Stimulated activated CD4-positive, alpha-beta T cell treated with anti-CD3 and anti-CD28 coated beads, TNF-alpha, amount 100 ng/mL, for 48 hours (primary cell): ENCODE measurements at places on chromosomes 11 and 22.

DNA sequence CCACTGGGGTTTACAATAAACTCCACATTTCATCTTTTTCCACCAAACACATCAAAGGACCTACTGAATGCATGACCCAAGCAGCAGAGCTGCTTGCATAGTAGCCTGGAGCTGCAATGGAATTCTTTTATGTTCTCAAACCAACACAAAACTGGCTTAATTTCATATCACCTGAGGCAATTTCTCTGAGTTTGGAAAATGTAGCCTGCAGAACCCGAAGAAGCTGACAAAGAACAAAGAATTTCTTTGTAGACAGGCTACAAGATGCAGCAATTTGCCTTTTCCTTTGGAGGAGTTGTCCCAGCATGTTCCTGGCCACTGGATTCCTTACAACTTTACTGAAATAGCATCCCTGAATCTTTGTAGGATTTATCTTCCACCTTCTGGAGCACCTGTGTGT lies 5.5 kb upstream of the TECTA start:
- DNase-seq = no peak

DNA sequence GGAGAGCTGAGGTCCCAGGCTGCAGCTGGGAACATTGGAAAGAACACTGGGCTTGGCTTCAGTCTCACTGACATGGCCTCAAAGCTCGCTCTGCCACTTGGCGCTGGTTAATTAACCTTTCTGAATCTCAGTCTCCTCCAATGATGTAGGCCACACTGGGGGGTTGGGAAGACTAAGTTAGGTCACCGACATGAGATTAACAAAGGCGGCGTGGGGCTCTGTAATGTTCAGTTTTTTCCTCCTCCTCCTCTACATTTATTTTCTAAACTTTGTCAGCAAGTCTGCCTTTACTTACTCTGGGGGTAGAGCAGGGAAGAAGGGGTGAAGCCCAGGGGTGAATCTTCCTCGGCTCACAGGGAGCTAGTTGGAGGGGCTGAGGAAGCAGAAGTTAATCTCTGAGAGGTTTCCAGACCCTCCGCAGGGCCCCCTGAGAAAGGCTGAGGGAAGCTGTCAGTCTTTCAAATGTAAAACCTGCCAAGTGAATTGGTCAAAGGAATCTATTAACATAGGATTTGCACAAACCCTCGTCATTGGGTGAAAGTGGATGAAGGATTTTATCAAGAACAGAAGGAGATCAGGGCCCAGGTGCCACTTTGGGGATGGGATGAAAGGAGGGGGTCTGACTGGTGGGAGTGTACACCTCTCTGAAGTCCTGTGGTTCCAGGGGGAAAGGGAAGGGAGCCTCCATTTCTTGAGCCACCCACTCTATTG lies 32.1 kb upstream of the TENM4 start:
- DNase-seq = no peak

- DNase-seq = no peak
Observed at GRCh38 chr11:31442086-31442485, 67.3 kb downstream of the IMMP1L start.

- no peak for DNase-seq
Observed at GRCh38 chr11:102244681-102245409, 72.4 kb upstream of the BIRC3 start.

- no peak for DNase-seq
Observed at GRCh38 chr11:12789054-12789453, 114.8 kb downstream of the TEAD1 start.

GRCh38 chr11:62108971-62109404 lies 14.8 kb upstream of the INCENP start:
- no peak for DNase-seq

DNA sequence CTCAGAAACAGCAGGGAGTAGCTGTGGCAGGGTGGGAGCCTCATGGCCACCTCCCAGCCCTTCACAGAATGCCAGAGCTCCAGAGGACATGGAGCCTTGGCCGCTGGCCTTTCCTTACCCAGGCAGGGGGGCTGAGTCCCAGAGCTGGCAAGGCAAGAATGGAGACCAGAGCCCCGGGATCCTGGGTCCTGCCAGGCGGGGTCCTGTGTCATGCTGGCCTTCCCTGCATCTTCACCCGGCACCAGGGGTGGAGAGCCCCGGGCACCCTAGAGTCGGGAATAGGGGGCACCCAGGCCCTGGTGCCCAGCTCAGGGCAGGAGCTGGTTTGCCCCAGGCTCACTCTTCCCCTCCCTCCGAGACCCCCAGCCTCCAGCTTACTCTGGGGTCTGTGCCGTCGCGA lies 519.9 kb downstream of the TBC1D22A start:
- DNase-seq = no peak

DNA sequence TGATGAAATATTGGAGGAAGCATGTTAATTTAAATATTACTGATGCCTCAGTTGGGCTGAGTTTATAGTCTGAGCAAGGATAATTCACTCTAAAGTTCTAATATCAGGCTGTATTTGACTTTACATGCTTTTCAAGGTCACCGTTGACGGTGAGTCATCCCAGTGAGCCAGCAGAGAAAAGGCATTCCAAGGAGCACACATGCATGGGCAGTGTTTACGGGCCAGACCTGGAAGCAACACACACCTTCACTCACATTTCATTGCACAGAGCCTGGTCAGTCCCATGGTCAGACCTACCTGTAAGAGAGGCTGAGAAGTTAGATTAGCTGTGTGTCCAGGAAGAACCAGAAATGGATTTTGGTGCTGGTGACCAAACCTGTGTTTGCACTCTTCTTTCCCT lies 53.5 kb downstream of the COMMD9 start:
- no peak for DNase-seq

- no peak for DNase-seq
Observed at GRCh38 chr11:73931039-73931645, 19.7 kb upstream of the DNAJB13 start.

DNA sequence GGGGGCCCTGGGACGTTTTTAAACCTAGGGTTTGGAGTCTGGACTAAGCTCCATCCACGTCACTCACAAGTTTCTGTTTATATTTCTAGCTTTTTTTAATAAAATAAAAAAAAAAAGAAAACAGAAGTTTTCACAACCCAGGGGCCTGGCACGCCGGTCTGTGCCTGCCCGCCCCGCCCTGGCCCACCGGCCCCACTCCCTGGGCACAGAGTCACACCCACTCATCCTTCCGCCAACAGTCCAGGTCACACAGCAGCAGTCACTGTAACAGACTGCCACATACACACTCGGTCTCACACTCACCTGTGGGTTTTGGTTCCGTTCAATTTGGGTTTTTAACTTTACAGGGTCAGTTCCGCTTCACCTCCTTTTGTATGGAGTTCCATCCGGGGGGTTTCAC lies 5.3 kb upstream of the ACR start:
- no peak for DNase-seq

DNA sequence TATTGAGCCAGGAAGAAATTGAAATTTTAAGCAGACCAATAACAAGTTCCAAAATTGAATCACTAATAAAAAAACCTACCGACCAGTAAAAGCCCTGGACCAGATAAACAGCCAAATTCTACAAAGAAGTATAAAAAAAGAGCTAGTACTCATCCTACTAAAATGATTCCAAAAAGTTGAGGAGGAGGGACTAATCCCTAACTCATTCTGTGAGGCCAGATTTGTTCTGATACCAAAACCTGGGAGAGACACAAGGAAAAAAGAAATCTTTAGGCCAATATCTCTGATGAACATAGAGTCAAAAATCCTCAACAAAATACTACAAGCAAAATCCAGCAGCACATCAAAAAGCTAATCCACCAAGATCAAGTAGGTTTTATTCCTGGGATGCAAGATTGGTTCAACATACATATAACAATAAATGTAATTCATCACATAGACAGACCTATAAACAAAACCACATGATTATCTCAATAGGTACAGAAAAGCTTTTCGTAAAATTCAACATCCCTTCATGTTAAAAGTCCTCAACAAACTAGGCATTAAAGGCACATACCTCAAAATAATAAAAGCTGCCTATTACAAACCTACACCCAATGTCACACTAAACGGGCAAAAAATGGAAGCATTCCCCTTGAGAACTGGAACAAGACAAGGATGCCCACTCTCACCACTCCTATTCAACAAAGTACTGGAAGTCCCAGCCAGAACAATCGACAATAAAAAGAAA lies 13.1 kb downstream of the OR52A5 start:
- DNase-seq = no peak

- DNase-seq = no peak
Observed at GRCh38 chr11:12432507-12432906, 55.1 kb downstream of the PARVA start.

DNA sequence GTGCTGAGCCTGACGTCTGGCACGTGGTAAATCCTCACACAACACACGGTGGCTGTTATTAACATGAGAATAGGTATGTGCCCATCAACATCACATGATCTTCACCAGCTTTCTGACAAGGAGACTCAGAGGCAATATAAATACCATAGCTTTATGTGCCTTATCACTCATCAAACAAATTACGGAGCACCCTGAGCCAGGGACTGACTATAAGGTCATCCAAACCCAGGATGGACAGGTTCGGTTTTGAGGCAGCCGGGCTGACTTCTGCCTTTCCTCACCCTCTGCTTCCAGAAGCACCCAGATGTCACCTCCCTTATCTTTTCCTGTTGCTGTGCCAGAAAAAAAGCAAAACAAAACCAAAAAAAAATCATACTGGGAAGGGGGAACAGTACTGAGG lies 5.7 kb upstream of the PLAAT3 start:
- DNase-seq = no peak

DNA sequence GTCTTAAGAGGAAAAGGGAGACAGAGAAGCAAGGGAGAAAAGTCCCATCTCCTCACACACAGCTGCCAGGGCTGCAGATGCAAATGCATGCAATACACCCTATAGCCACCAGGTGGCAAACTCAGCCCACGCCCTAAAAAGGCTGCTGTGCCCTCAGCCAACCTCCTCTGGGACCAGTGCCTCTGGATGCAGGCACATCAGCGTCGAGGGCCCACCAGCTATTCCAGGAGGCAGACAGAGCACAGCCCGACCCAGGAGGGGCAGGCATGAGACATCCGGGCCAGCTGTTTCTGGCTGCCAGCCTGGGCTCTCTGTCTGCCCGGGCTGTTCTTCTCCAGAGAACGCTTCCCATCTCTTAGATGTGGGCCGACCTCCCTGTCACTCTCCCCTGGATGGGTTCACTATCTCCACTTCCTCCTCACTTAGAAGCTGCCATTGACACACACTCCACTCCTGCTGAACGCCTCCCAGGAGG lies 39.7 kb downstream of the TPBGL start:
- DNase-seq = peak; percentile 49

- DNase-seq = no peak
Observed at GRCh38 chr22:28205926-28206325, 286.9 kb upstream of the PITPNB start.

- no peak for DNase-seq
Observed at GRCh38 chr11:114165326-114166230, 106.1 kb downstream of the ZBTB16 start.

DNA sequence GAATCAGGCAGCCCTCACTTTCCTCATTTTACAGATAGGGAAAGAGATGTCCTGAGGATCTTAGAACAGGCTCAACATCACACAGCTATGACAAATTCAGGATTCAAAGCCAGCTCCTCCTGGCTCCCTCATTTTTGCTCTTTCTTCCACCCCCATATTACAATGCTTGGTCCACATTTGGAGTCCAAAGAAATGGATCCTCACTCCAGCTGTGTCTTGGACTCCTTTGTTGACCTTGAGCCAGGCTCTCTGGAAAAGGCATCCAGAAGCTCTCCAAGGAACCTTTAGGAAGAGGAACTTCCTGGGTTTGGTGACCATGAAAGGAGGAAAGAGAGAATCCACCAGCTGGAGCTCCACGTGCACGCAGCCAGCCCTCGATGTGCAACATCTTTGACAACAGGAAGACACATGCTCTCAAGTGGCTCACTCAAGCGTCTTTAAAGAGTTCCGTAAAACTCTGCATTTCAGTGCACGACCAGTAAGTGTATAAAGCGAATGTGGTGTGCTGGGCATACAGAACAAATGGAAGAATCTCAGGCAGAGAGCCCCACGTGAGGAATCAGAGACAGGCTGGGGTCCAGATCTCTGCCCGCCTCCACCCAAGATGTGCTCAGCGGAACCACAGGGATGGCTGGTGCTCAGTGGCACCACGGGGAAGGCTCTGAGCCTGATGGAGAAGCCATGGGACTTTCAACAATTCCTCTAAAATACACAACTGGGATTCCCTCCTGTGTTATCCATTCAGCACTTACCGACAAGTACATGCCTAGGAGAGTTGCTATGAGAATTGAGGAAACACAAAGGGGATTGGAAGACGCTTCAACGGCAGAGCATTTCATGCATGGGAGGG lies 48.4 kb downstream of the ISX start:
- no peak for DNase-seq
